ENCODE measurements at places on chromosomes 13 and 19.

GRCh38 chr19:35151273-35152065 is 3.1 kb upstream of the FXYD5 start:
- no peak for DNase-seq

DNA sequence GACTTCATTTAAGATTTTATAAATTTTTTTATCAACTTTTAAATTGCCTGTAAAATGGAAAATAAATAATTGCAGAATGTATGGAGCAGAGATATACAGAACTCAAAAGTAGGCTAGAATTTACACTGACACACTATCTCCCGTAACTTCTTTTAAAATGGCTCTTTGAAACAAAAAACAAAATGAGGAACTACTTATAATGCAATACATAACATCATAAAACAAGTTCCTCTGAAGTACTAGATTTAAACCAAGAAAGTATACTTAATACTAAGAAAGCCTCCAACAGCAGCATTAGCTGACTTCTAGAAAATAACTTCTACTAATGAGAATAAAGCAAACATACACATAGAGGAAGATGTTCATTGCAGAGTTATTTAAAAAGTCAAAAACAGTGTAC is 17.0 kb downstream of the RBM26 start:
- DNase-seq, result no peak

DNA sequence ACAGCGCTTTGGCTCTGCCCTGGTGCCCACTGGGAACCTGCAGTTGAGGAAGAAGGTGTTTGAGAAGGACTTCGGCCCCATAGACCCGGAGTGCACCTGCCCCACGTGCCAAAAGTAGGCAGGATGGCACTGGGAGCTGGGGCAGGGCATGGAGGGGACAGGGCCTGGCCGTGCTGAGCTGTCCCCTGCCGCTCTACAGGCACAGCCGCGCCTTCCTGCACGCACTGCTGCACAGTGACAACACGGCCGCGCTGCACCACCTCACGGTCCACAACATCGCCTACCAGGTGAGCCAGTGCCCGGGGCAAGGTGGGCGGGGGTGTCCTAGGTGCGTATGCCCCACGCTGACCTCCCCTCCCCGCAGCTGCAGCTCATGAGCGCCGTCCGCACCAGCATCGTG is 5.1 kb upstream of the DNM2 start:
- DNase-seq, result no peak

GRCh38 chr13:111541752-111542529 is 221.5 kb downstream of the TEX29 start:
- DNase-seq, result no peak

GRCh38 chr13:25421612-25422011 is 49.8 kb downstream of the ATP8A2 start:
- DNase-seq, result no peak

DNA sequence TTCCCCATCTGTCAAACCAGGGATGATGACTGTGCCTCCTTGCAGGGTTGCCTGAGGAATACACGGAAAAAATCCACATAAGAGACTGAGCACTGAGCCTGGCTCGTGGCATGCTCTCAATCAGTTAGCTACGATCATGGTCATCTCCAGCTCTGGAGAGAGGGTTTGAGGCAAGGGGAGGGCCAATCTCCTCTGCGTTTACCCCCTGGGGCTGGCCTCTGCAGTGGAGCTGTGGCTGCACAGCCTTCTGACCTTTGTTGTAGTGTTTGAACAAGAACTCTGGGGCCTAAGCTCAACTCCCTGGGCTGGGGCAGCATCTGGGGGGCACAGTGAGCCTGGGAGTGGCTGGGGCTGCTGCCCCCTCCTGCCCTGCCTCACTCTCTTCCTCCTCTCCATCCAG is 5.9 kb downstream of the LRRC4B start:
- no peak for DNase-seq

DNA sequence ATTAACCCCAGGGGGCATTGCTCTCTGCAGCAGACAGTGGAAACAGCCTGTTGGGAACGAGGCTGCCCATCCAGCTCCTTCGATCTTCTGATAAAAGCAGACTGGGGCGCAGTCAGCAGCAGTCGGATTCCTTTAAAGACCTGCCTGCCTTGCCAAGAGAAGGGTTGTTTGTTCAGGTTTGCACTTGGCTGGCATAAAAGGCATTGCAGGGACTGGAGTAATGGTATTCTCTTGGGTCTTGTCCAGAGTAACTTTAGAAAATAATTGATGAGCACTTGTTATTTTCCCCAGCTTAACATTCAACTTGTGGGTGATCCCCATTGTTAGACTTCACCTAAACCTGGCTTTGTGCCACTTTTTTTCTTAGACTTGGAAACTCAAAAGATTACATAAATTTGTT is 67.3 kb upstream of the SLC10A2 start:
- DNase-seq, result no peak

DNA sequence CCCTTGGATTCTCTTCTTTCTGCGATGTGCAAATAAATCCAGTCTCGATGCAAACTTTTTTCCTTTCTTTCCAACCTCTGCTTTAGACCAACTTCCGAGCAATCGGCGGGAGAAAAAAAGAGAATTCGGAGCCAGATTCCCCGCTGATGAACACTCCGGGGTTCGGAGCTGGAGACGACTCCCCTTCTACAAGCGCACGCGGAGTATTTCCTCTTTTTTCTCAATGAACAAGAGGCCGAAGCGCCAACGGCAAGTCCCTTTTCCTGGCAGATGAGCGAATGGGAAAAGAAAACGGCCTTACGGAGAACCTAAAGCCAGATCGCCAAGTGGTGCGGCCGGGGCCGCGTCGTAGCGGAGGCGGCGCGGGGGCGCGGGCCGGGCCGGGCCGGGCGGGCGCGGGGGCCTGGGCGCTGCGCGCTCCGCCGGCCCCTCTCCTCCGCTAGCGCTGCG is 250 bp downstream of the SPRY2 start:
- DNase-seq, result no peak

GRCh38 chr13:39773833-39774232 is 118.4 kb downstream of the COG6 start:
- no peak for DNase-seq

DNA sequence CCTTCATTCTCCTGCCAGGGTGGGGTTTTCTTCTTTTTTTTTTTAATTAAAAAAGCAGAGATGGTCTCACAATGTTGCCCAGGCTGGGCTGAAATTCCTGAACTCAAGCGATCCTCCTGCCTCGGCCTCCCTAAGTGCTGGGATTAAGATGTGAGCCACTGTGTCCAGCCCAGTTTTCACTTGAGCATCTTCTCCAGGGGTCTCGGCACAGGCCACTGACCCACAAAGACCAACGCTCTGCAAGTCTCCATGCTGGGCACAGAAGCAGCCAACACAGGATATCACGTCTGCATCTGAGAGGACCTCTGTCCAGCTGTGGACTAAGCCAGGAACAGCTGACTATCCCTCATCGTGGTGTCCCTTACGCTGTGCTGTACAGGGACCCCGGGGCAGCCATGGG is 9.5 kb upstream of the TMEM86B start:
- no peak for DNase-seq
